CD4-positive, alpha-beta T cell (primary cell): ENCODE measurements at places on chromosomes 6 and 20.

DNA sequence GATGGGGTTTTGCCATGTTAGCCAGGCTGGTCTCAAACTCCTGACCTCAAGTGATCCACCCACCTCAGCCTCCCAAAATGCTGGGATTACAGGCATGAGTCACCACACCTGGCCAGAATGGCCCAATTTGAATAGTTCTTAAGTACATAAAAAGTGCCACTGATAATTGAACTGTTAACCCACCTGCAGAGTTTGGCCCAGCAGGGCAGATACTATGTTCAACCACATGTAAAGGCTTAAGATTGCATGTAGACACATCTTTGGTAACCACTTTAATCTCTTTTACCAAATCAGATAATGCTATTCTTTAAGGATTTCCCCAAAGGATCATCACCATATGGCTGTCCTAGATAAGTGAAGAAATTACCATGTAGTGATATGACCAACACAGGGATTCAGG, 21.3 kb upstream of the SGK1 start:
- DNase-seq = no peak

DNA sequence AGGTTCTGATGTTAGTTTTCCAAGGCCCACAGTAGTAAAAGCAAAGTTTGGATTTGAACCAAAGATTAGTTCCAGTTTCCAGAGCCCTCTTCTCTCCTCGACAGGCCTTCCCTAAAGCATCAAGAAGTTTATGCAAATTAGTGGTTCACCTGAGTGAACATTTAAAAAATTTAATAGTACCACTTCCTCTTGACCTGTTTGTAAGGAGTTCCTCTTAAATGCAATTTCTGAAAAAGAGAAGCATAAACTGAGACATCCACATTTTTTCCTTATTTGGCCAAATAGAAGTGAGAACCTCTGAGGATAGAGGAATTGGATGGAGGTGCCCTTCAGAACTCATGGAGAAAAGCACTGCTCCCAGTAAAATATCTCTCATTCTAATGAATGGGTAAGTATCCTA, 1.2 kb upstream of the DSE start:
- DNase-seq = no peak

- no peak for DNase-seq
Measured at GRCh38 chr20:16129411-16129810, 443.8 kb downstream of the KIF16B start.

- DNase-seq = no peak
Measured at GRCh38 chr6:113565306-113565705, 291.8 kb upstream of the MARCKS start.

DNA sequence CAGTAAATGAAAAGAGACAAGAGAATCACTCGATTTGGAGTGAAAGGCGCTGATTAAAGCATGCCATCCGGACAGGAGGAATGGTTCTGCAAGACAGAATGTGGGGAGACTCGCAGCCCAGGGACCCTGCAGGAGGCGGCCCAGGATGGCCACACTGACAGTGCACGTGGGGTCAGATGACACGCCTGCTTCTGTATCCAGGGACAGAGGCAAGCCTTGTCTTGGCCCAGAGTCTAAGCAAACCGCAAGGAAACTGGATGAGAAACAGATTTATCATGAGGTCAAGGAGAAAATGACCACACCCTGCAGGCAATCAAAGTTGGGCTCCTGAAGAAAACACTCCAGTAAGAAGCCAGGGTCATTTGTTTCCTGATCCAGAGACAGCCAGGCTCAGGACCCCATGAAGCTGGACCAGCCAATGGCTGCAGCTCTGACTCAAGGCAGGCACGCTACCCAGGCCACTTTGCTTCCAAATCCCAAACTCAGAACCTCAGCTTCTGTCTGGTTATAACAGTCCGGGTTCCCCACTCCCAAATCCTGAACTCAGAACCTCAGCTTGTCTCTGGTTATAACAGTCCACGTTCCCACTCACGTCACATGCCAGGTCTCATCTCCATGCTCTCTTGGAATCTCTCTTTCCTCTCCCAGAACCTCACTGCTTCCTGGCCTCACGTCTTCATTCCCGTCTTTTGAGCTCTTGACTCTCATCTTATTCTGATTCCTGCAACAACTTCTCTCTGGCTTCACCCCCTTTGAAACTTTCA, 144.9 kb upstream of the THBS2 start:
- no peak for DNase-seq

DNA sequence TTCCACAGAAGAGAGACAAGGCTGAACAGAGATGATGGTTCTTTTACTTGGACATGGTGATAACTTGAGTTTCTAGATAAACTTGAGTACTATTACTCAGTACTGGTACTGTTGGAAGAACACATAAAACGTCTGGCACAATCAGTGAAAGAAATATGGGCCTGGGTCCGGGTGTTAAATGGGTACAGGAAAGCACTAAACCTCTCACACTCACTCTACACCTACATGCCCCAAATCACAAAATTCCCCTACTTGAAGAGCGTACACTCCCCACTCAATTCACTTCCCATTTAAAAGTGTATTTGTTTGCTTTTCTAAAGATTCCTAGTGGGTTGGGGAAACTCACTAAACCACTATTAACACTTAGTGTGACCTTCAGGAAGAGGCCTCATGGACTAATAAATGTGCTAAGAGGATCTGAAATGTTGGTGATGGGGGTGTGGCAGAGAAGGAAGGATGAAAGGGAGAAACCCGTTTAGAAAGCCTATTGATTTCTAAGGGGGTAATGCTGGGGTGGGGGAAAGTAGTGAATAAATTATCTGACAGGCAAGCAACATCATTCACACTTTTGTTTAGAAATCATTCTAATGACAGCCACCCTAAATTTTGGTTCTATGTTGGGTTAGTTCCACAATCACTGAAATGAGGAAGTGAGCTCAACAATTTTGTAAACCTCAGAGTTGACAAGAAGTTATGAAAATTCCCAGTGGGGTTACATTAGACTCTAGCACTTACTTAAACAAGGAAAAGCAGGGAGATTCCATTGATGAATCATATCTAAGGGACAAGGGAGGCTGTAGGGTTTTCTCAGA, 222.6 kb upstream of the MARCKS start:
- DNase-seq = no peak

DNA sequence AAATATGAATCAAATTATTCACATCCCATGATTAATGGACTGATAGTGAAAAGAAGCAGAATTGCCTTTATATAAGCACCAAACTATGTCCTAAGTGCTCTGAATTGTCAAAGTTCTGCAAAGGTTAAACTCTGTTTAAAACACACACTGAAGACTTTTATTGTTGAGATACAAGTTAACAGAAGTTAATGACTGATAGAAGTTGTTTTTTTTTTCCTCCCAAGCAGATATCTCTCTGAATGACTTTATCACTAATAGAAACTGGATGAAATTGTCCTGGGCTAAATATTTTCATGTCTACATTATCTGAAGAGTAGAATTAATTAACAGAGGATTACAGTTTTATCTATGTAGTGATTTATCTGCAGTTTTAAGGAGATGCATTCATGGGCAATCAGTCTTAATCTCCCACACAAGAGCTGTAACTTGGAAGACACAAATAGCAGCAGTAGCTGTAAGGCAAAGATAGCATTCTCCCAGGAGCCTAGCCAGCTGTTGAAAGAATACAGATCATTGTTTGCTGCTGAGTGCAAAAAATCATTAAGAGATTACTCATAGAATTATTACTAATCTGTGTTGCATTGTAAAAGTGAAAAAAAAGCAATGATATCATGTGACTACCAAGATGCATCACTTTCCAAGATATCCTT, 49.9 kb downstream of the BMP5 start:
- DNase-seq = no peak

GRCh38 chr20:36929290-36929689, 22.2 kb downstream of the SAMHD1 start:
- DNase-seq = no peak

DNA sequence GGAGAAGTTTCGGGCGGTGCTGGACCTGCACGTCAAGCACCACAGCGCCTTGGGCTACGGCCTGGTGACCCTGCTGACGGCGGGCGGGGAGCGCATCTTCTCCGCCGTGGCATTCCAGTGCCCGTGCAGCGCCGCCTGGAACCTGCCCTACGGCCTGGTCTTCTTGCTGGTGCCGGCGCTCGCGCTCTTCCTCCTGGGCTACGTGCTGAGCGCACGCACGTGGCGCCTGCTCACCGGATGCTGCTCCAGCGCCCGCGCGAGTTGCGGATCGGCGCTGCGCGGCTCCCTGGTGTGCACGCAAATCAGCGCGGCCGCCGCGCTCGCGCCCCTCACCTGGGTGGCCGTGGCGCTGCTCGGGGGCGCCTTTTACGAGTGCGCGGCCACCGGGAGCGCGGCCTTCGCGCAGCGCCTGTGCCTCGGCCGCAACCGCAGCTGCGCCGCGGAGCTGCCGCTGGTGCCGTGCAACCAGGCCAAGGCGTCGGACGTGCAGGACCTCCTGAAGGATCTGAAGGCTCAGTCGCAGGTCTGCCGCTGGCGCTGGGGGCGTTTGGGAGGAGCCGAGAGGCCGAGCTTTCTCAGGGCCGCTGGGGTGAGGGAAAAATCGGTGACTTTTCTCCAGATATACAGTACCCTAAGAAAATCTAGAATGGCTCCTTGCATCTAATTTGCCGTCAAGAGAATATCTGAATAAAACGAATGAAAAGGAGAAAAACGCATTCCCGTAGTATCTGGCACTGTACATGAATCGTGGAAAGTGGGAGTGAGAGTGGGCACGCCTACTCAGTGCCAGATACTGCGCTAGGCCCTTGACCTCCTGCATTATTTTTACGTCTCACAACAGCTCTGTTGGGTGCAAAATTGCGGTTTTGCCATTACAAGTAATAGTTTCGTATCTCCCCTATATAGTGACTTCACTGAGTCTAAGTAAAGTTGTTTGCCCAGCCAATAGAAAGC, 1.0 kb downstream of the CALHM6 start:
- peak; percentile 23 for DNase-seq

- peak; percentile 28 for DNase-seq
Measured at GRCh38 chr6:112180095-112180820, 74.1 kb downstream of the LAMA4 start.

- no peak for DNase-seq
Measured at GRCh38 chr6:158797331-158798310, 21.5 kb downstream of the EZR start.

DNA sequence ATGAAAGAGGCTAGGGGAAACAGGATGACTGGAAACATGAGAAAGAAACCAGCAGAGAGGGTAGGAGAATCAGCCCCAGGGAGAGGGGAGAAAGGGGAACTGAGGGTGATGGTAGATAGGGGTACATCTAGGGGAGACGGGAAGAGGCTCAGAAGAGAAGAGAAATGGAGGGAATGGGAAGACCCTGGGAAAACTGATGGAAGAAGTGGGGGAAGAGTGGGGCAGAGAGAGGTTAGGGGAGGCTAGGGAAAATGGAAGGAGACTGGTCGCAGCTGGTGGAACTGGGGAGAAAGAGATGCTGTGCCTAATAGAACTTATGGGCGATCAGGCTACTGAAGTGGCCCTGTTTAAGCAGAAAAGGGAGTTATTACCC, 548 bp downstream of the PROCR start:
- DNase-seq = no peak

DNA sequence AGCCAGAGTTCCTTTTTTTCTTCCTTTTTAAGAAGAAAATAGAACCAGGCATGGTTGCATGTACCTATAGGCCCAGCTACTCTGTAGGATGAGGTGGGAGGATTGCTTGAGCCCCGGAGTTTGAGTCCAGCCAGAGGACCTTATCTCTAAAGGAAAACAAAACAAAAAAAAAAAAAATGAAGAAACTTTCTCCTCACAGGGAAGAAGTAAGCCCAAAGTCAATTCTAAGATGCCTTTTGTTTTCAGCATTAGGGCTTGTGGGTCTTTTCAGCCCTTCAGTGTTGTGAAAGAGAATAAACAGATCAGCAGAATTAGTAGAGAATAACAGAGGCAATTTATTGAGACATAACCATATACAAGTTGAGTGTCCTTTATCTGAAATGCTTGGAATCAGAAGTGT, 26.8 kb downstream of the ZNF451 start:
- DNase-seq = no peak

DNA sequence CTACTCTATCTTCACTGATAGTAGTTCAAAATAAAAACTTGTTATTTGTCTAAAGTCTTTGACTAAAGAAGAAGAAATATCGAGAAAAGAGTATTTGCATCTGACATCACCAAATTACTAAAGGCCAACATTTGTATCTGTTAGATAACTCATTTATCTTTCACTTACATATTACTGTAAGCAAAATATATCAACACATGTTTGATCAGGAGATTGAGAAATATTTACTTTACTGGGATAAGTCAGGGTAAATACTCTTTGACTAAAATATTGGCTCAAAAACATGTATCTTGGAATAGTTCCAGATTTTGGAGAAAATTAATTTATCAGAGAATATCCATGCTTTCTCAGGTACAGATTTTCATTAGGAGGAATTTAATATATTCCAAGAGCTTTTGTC, 306.0 kb downstream of the TENT5A start:
- DNase-seq = no peak

- no peak for DNase-seq
Measured at GRCh38 chr20:35319192-35319870, 27.1 kb upstream of the FAM83C start.

DNA sequence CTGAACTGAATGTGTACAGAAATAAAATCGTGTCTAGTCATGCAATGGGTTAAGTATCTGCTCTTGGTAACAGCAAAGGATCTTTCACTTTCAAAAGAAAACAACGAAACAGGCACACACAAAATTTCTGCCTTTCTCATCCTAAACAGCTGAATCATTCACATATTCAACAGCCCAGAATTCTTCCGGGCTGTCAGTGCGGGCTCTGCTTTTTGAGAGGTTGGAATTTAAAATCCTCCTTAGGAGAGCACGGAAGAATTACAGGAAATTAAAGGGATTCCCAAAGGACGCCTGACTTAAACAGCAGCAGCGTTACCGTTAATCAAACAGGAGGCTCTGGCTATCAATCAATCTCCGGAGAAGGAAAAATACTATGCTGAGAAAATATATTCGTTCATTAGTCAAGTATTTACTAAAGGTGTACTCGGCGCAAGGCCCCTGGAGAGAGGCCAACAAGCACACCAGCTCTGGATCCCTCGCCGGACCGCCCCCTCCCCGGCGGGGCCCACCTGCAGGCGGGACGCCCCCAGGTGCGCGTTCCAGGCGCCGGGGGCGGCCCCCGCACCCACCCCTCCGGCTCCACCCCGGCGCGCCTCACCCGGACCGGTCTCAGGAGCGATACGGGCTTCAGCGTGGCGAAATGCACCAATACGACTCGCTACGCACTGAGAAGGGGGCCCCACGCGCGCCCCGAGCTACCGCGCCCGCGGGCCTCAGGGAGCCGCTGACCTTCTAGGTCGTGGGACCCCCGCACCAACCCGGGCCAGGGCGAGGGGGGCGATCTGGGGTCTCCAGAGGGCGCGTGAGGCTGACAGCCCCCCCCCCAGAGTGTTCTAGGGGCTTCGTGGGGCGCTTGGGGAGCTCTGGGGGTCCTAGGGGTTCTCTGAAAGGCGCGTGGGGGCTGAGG, 1.0 kb downstream of the NAPB start:
- peak; percentile 42 for DNase-seq
